ENCODE measurements at places on chromosomes 5 and 9. TPM values are rescaled to one million over a fixed set of nuclear protein-coding genes. Genes with fewer than 3 reads are reported as not detected.
A peak's percentile ranks its signal among the peaks of the same experiment; 100 is the strongest.

The SLC36A3 gene
- not detected for total RNA-seq

The C9orf43 gene
- 0.29 TPM for total RNA-seq

The PHYHD1 gene
- not detected for total RNA-seq

The NDUFB6 gene
- total RNA-seq: 86.4 TPM

GRCh38 chr5:144405991-144406390 is 235.3 kb downstream of the KCTD16 start:
- DNase-seq: no peak
- no peak overlapping the region for H3K27ac ChIP-seq
- H3K36me3 ChIP-seq: no peaks in the 10 kb centered on the region
- no peaks in the 10 kb centered on the region for H3K4me1 ChIP-seq
- H3K4me3 ChIP-seq: no peak overlapping the region
- no peaks in the 10 kb centered on the region for H3K27me3 ChIP-seq

DNA sequence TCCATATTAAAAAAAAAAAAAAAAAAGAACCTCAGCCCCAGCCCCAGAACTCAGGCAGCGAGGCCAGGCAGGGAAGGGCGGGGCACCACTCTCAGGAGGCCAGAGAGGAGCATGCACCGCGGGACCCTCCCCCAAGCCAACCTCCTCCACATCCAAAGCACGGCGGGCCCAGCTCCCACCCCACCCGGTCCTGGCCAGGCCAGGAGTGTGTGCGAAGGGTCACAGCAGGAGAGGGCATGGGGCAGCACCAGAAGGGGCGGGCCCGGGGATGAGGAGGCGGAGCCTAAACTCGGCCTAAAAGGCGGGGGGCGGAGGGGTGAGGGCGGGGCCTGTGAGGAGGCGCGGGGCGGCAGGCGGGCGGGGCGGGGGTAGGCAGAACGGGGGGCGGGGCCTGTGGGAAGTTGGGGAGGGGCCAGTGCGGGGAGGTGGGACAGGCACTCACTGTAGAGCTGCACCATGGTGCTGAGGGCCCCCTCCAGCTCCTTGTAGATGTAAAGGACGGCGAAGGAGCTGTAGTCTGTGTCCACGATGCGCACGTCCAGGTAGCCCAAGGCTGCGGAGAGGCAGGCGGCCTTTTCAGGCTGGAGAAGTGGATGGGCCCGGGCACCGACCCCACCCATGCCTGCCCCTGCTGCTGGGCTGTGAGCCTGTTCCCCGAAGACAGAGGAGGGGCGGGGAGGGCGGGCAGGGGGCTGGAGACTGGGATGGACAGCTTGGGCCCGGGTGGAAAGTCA is 1.2 kb downstream of the LCN15 start:
- no peaks in the 10 kb centered on the region for H3K27me3 ChIP-seq
- H3K36me3 ChIP-seq: no peaks in the 10 kb centered on the region
- H3K4me1 ChIP-seq: peaks cover 3% of the 10 kb centered on the region
- H3K4me3 ChIP-seq: no peak overlapping the region

- DNase-seq: no peak
- no peak overlapping the region for H3K27ac ChIP-seq
- no peaks in the 10 kb centered on the region for H3K27me3 ChIP-seq
- no peaks in the 10 kb centered on the region for H3K36me3 ChIP-seq
- no peak overlapping the region for H3K4me3 ChIP-seq
Observed at GRCh38 chr9:125807079-125807478, 59.9 kb downstream of the PBX3 start.

DNA sequence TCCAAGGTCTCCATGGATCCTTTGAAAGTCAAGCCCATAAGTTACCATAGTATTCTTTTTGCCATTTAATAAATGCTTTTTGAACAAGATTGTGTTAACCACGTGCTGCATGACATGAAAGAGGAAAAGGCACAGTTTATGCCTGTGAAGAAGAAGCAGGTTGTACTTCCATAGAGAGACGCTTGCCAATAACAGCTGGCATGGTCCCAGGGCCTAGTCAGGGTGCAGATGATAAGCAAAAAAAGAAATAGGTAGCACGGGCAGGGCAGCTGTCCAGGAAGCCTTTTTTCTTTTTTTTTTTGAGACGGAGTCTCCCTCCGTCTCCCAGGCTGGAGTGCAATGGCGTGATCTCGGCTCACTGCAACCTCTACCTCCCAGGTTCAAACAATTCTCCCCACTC is 71.8 kb upstream of the CLINT1 start:
- no peak overlapping the region for H3K4me3 ChIP-seq
- H3K4me1 ChIP-seq: no peaks in the 10 kb centered on the region
- H3K36me3 ChIP-seq: no peaks in the 10 kb centered on the region
- H3K27me3 ChIP-seq: no peaks in the 10 kb centered on the region

- DNase-seq: peak; percentile 58
- H3K27me3 ChIP-seq: no peaks in the 10 kb centered on the region
- no peak overlapping the region for H3K4me3 ChIP-seq
- H3K36me3 ChIP-seq: no peaks in the 10 kb centered on the region
- peaks cover 16% of the 10 kb centered on the region for H3K4me1 ChIP-seq
Observed at GRCh38 chr5:176653401-176654385, 6.4 kb downstream of the TSPAN17 start.

- H3K27me3 ChIP-seq: no peaks in the 10 kb centered on the region
- no peak overlapping the region for H3K27ac ChIP-seq
- no peak overlapping the region for H3K4me3 ChIP-seq
- no peaks in the 10 kb centered on the region for H3K4me1 ChIP-seq
- no peak for DNase-seq
Observed at GRCh38 chr9:73892335-73892734, 604.8 kb upstream of the RORB start.

- H3K4me1 ChIP-seq: 0 out of 2 replicates have a peak, but pooled peaks cover 4% of the 10 kb centered on the region
- H3K27me3 ChIP-seq: no peaks in the 10 kb centered on the region
- no peak overlapping the region for H3K4me3 ChIP-seq
- no peak overlapping the region for H3K27ac ChIP-seq
- no peaks in the 10 kb centered on the region for H3K36me3 ChIP-seq
- no peak for DNase-seq
Observed at GRCh38 chr5:159786901-159787691, 129.2 kb upstream of the ADRA1B start.

GRCh38 chr5:103327451-103327850 is 68.9 kb downstream of the MACIR start:
- H3K27me3 ChIP-seq: no peaks in the 10 kb centered on the region
- H3K36me3 ChIP-seq: no peaks in the 10 kb centered on the region
- no peak overlapping the region for H3K27ac ChIP-seq
- no peak for DNase-seq
- H3K4me3 ChIP-seq: no peak overlapping the region
- H3K4me1 ChIP-seq: no peaks in the 10 kb centered on the region

DNA sequence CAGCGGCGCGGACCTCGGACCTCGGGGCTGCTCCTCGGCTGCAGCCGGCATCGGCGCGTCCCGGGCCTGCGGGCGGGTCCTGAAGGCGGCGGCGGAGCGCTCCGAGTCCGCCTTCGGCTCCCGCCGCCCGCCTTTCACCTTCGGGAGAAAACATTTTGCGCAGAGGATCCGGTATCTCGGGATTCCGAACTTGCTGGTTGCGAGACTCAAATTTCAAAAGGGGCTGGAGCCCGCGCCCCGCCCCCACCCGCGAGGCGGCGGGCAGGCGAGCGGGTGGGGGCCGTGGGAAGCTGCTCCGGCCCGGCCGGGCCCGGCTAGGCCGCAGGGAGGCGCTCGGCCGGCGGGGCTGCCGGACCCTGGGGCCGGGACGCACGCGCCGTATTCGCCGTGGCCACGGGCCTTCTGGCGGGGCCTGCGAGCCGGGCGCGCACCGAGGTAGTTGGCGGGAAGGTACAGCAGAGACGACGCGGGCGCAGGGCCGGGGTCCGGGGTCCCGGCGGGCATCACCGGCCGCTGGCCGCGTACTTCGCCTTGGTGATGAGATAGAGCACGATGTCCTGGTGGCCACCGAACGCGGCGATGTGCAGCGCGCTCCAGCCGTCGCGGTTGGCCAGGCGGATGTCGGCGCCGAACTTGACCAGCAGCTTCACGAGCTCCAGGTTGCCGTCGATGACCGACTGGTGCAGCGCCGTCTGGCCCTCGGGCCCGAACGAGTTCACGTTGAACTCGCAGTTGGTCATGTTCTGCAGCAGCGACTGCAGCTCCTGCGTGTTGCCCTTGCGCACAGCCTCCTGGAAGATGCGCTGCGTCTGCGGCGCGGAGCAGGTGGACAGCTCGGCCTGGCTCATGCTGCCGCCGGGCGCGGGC is 757 bp downstream of the NRARP start:
- DNase-seq: peak; percentile 64
- H3K36me3 ChIP-seq: no peaks in the 10 kb centered on the region
- peak overlapping the region; percentile 89 for H3K4me3 ChIP-seq
- peaks cover 5% of the 10 kb centered on the region for H3K4me1 ChIP-seq
- H3K27me3 ChIP-seq: no peaks in the 10 kb centered on the region

Measured in PC-3 (cell line).